ENCODE measurements at places on chromosomes 16 and 17.

DNA sequence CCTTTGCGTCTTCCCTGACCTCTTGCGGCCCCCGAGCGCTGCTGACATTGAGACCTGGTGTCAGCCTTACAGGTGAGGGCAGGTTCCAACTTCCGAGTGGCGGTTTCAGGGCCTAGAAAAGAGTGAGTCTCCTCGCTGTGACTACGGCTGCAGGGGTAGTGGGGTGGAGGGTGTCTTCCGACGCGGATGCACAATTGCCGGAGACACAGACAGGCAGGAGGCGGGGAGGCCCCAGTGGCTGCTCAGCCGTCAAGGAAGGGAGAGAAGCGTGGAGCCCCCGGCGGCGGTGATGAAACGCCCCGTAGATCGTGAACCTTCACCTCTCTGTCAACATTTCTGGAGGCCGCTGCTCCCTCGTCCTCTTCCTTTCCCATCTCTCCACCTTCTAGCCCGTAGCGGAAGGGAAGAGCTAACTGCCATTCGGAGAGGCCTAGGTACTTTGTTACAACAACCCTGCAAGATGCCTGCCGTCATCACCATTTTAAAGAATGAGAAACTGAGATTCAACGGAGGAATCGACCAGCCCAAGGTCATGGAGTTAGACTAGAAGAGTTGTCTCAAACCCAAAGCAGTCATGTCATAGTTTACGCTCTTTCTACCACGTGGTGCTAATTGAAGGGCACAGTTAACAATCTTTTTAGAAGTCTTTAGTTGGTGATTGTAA, 485 bp downstream of the DNAJA3 start:
- DNase-seq, result no peak

GRCh38 chr16:50665128-50665878, 15.8 kb downstream of the SNX20 start:
- peak; percentile 88 for DNase-seq

- DNase-seq, result no peak
These were observed 2.2 kb downstream of the PIP4K2B start for GRCh38 chr17:38797158-38797490.

DNA sequence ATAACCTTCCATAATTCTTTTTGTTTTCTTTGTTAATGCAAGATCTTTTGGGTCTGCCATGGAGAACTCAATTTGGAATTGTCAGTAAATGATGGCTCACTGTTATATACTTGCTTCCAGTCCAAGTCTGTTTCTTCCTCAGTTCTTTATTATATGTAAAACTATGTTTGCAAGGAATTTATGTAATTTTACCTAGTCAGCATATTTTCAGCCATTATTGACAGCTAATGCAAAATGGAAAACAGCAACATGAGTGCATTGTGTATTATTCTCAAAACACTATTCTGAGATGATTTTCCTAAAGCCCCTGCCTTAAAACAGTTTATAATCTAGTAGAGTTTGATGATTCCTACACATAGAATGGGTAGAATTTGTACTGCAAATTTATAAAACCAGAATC, 167.5 kb downstream of the TANC2 start:
- DNase-seq, result no peak

GRCh38 chr16:68767581-68767980, 30.5 kb downstream of the CDH1 start:
- DNase-seq, result no peak

- DNase-seq, result no peak
These were observed 19.7 kb downstream of the GINS3 start for GRCh38 chr16:58411736-58412614.

DNA sequence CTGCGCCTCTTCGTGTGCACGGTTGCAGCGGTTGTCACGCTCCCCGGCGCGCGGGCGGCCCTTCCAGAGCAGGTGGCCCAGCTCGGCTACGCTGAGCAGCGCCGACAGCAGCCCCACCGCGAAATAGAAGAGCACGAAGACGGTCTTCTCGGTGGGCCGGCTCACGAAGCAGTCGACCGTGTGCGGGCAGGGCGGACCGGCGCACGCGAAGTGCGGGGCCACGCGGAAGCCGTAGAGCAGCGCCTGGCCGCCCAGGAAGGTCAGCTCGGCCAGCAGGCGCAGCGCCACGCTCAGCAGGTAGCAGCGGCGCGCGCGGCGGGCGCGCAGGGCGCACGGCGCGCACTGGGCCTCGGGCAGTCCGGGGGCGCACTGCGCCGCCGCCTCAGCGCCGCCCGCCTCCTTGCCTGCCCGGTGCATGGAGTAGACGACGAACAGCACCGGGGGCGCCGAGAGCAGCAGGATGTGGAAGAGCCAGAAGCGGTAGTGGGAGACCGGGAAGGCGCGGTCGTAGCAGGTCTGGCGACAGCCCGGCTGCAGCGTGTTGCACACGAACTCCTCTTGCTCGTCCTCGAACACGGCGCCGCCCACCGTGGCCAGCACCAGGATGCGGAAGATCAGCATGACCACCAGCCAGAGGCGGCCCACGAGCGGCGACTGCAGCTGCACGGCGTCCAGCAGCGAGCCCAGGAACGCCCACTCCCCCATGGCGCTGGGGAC, 1.3 kb downstream of the GJD3 start:
- DNase-seq, result peak; percentile 44

GRCh38 chr16:67425580-67425979, 5.3 kb upstream of the HSD11B2 start:
- DNase-seq, result no peak

DNA sequence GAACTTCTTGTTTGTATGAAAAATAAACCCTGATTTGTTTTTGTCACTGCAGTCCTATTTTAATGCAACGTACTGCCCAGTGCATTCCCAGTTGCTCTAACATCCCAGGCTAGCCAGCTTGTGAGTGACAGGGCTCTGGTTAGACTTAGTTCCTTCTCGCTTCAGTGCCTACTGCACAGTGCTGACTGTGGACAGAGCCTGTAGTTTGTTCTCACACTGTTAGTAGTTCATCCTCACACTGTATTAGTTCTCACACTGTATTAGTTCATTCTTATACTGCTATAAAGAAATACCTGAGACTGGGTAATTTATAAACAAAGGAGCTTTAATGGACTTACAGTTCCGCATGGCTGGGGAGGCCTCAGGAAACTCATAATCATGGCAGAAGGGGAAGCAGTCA, 116.6 kb upstream of the SALL1 start:
- DNase-seq, result no peak

GRCh38 chr16:27322858-27323780, 9.3 kb downstream of the IL4R start:
- no peak for DNase-seq

Data from activated CD4-positive, alpha-beta T cell treated with anti-CD3 and anti-CD28 coated beads, Interleukin-2, amount 10 ng/mL, durations not matched to agents 7 days and 5 days (primary cell).